CD4-positive, alpha-beta T cell treated with Interferon gamma for 1 hour (primary cell): ENCODE measurements at places on chromosomes 13 and 19.

DNA sequence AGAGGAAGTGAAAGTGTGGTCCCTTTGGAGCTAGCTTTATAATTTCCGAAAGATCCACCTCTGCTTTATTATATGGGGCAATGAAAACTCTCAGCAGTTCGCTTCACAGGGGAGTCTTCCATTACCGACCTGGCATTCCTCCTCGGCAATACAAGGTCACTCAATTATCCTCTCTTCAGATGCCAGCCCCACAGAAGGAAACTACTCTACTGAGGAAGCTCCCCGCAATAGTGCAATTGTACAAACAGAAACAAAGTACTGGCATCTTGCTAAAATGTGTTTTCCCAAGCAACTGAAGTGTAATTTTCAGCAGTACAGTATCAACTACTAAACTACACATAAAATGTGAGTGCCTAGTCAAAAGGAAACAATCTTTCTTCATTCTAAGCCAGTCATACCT lies 702.0 kb downstream of the PCDH9 start:
- DNase-seq = no peak

DNA sequence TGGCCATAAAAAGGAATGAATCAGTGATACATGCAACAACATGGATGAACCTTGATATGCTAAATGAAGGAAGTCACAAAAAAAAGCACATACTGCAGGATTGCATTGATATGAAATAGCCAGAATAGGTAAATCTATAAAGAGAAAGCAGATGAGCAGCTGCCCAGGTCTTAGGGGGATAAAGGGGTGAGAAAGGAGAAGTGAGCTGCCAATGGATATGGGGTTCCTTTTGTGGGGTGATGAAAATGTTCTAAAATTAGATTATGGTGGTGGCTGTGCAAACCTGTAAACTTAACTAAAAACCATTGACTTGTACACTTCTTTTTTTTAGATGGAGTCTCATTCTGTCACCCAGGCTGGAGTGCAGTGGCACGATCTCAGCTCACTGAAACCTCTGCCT lies 12.1 kb downstream of the HAS1 start:
- no peak for DNase-seq

DNA sequence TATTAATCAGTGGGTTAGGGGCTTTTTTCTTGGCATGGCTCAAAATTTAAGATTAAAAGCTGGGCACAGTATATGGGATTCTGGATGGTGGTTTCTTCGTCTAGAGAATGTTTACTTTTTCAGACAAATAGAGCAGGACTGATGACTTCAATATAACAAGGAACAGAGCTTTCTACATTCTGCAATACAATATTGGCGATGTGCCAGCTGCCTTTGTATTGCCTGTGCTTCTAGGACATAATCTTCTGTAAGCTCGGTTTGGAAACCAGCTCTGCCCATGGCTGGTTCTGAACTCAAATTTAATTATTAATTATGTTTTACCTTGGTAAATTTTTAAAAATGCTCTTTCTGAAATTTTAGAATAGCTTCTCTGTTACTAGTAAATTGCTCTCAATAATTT lies 139.1 kb upstream of the TRPC4 start:
- DNase-seq = no peak

- DNase-seq = no peak
Measured at GRCh38 chr19:47485210-47485609, 1.2 kb upstream of the KPTN start.

DNA sequence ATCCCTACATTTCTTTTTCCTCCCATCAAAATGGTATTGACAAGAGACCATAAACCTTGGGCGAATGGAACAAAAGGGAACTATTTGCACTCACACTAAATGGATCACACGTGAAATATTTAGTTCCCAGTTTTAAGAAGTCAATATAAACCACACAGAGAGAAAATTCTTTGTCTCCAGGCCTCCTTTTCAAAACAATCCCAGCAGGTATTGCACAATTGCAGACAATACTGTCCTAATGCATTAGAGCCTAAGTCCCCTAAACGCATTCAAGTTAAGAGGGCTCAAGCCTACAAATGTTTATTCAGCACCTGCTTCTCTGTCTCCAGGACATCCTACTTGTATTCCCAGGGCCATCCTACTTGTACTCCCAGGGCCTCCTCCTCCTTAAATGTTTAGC lies 1.3 kb upstream of the B3GLCT start:
- no peak for DNase-seq

GRCh38 chr13:85661675-85662074 lies 137.5 kb downstream of the SLITRK6 start:
- no peak for DNase-seq

GRCh38 chr13:27288392-27288791 lies 17.8 kb downstream of the RASL11A start:
- DNase-seq = no peak

DNA sequence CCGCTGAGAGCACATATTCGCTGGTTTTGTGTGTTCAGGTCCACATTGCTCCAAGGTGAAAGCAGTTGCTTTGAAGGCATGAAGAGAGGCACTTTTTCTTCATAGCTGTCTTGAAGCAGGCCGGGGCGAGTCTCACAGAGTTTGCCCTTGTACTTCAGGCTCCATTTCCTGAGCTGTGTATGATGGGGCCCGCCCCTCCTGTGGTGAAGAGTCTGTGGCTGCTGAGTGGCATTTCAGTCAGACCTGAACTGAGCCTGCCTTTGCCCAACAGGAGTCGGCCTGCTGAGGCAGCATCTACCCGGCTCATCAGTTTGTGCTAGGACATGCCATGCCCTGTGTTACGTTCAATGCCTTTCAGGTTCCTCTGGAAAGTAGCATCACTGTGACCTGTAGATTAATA lies 44.4 kb upstream of the C1QTNF9 start:
- DNase-seq = peak; percentile 77

- peak; percentile 43 for DNase-seq
Measured at GRCh38 chr19:41233748-41234240, 14.8 kb downstream of the AXL start.

DNA sequence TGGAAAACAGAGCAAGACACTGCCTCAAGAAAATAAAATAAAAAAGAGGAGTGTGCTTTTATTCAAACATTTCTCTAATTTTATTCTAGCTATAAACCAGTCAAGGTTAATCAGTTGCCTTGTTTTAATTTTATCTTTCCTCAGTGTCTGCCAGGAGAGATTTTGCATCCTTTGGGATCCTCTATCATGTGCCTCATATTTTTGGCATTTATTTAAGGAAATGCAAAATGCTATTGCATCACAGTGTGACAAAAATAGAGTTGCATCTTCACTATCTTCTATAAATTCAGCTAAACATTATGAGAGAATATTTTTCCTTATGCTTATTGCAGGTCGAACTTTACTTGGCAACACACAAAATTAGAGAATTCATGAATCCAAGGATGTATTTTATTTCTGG lies 639.0 kb upstream of the KLF12 start:
- no peak for DNase-seq

DNA sequence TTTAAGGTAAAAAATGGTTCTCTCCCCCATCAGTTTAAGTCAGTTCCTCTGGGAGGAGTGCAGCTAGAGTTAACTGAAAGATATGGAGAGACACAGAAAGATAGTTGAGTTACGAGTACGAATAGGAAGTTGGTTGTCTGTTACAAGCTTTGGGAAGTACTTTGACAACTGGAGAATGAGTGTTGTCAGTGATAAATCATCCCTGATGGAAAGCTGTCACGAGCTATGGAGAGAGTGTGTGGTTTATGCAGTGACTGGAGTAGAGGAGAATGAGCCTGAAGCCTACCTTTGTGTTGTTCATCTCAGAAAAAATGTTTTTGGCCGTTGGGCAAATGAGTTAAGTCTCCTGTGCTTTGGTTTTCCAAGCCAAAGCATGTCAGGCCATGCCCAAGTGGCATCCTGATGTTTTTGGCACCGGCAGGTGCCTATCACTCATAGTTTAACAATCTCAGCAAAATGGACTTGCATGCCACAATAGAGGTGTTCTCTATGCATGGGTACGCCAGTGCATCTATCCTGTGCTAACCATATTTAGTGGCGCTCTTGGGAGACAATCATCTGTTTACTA lies 350.2 kb downstream of the IRS2 start:
- no peak for DNase-seq

DNA sequence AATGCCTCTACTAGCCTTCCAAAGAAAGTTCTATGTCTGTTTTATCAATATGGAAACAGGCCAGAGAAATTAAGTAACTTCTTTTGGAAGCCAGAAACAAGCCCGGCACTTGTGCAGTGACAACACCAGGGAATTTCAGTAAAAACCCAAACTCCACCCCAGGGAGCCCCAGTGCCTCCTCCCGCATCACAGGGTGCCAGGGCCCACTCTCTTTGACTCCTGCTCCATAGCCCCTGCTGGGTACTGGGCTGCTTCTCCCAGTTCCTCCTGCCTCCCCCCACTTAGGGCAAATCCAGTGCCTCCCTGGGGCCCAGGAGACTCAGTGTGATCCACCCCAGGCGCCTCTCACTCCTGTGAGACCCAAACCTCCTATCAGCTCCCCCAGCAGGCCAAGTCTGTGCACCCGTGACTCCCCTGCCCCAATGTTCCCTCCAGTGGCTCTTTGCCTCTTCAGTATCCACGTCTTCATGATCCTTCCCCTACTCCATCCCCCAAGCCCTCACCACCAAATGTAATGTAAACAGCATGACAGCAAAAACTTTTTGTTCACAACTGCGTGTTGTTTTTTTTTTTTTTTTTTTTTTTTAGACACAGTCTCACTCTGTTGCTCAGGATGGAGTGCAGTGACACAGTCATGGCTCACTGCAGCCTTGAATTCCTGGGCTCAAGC lies 2.3 kb upstream of the FFAR3 start:
- DNase-seq = no peak

DNA sequence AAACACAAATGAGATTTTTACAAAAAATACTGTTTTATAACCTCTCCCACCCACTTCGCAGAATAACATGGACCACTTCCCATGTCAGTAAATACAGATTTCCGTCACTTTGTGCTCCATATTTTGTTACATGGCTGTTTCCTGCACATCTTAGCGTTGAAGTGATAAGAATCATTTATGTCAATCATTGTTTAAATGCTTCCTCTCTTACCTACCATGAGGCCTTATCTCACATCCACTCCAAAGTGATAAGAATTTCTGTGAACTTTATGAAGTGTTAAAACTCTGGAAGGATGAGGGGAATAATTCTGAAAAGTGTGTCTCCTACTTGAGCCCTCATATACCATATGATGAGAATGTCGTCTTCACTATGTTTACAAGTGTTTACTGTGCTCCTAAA lies 36.6 kb upstream of the IL17D start:
- no peak for DNase-seq

DNA sequence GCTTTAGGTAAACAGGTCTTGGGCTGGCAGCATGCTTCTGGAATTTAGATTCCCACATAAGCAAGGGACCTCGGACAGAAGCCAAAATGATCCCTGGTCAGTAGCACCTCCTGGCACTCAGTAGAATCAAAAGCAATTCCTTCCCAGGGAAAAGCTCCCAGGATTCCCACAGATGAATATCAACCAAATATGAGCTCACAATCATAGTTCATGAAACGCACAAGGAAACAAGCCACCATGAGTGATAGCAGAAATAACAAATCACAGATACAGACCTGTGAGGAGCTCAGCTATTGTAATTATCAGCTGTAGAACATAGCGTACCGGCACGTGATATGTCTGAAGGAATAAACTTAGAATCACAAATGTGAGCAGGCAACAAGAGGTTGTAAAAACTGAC lies 21.8 kb upstream of the PLAUR start:
- DNase-seq = no peak

- no peak for DNase-seq
Measured at GRCh38 chr13:107838588-107839161, 376.7 kb downstream of the LIG4 start.

DNA sequence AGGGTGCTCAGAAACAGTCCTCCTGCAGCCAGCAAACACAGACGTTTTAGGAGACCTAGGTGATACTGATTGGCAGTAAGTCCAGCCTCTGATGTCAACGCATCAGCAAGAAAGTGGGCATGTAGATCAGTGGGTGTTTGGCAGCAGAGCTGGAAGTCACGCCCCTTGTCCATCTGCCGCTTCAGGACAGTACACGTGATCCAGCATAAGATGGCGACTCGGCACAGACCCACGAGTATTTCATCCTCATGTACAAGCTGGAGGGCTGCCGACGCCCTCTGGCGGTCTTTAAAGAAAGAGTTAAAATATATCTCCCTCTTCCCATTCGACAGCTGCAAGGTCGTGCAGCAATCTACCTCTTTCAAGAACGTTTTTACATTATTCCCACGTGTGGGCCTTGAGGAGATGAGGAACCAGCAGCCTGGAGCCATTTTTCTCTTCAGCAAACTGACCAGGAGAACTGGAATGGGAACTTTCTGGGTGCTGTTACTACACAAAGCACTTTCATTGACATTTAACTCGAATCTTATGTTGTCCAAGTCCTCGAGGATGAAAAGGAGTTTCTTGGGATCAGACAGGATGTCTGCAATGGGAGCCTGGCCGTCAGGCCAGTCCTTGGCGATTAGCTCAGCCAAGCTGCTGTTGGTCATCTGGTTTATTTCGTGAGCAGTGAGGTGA lies 22.3 kb downstream of the NLRP11 start:
- peak; percentile 44 for DNase-seq

GRCh38 chr13:57724486-57725272 lies 93.1 kb downstream of the PCDH17 start:
- no peak for DNase-seq

- DNase-seq = no peak
Measured at GRCh38 chr19:15759962-15760565, 22.3 kb downstream of the OR10H3 start.

GRCh38 chr19:27966390-27966816 lies 1246.5 kb downstream of the UQCRFS1 start:
- no peak for DNase-seq

GRCh38 chr13:30873499-30873898 lies 32.6 kb upstream of the MEDAG start:
- DNase-seq = no peak

- DNase-seq = no peak
Measured at GRCh38 chr13:111292710-111293485, 27.5 kb upstream of the TEX29 start.

DNA sequence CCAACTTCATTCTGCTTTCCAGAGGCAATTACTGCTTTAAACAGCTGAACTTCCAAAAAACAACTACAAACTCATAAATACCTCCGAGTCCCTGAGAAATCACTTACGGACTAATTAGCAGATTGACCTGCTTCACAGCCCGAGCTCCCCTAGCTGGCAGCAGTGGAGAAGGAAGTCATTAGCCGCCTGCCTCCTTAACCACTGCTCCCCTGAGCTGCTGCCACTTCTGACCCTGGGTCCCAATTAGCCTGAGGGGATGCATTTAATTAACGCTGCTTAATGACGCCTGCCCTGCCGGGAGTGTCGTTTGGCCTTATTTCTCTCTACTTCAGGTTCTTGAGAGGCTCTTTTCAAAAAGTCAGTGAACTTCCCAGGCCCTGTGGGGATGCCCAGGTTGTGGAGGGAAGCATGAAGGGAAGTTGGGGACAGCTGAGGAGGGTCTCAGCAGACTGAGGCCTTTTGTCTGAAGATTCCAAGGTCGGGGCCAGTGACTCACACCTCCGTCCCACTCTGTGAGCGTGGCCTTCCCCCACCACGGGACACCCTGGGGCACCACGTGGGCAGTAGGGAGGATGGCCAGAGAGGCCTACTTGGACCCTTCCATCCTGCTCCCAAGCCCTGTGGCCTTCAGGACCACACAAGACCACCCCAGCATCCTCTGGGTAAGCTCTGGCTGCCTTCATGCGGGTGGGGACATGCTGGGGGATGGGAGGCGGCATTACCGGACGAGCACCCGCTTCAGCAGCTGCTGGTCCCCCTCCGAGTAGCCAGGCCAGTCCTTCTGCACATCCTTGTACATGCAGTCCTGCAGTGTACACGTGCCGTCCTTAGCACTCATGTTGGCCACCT lies 19.8 kb upstream of the ISYNA1 start:
- DNase-seq = no peak

GRCh38 chr13:38309397-38309796 lies 40.3 kb upstream of the UFM1 start:
- DNase-seq = no peak
